Stimulated activated CD8-positive, alpha-beta memory T cell treated with anti-CD3 and anti-CD28 coated beads, Interleukin-4, amount 100 ng/mL, for 1 hour (primary cell): ENCODE measurements at places on chromosomes 7 and 10.

DNA sequence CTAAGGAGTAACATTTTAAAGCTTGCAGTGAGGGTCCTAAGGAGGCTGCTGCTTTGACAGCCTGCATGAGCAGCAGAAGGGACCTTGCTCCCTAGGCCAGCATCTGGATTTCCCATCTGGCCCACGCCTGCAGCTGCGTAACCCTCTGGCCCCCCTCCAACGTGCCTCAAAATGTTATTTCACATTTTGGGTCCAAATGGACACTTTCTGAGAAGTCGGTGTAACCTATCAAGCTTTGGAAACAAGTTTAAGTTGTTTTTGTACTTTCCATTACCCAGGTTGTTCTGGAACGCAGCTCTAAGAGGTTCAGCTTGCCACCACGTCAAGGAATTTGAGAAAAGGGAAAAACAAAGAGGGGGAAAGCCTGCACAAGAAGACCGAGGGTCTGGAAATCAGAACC is 338.3 kb downstream of the KCNMA1 start:
- DNase-seq = no peak

DNA sequence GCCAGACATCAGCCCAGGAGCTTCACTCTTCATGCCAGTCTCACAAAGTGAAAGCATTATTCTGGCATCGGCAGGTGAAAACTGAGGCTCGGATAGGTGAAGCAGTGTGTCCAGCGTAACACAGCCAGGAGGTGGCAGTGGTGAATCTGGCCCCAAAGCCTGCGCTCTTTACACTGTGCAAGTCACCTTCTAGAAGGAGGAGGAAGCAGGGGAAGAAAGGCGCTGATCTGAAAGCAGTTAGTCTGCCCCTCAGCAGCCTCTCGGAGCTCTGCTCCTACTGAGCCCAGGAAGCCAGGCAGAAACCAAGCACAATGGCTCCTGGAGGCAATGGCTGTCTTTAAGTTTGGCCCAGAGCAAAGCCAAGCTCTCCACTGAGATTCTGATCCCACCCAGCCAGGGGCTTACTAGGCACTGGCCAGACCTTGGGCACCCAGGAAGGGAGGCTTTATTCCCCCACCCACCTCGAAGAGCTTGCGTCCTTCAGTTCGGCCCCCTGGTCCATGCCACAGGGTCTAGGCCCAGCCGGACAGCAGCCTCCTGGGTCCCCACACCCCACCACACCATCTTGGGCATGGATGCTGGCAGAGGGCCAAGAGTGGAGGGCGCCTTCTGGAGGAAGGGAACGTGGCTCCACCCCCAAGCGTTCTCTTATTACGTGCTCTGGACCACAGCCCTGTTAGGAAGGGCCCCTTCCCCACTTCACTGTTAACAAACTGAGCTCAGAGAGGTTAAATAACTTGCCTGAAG is 104.5 kb downstream of the GRID1 start:
- no peak for DNase-seq

- DNase-seq = no peak
Measured at GRCh38 chr10:35640474-35640873, 1.6 kb downstream of the FZD8 start.

DNA sequence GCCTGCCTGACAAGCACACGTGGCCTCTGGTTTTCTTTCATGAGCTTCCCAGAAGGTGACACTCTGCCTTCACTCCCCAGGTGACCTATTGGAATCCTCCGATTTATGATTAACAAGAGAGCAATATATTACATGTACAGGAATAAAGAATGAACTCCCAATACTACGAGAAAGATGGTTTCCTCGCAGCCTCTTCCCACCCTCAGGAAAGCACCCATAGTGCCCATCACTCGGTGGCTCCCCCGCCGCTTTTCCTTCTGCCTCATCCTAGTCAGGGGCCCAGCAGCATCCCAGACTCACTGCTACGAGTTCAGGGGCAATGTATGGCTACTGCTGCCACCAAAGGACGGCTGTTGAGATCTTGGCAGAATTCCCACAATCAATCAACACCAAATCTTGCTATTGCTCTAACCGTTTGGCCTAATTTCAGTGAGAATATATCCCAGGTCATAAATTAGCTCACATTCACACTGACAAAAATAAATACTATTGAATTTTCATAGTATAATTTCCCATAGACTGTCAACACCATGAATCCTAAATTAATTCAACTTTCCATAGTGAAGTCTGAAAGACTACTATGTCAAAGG is 196.3 kb downstream of the TNS3 start:
- DNase-seq = no peak

DNA sequence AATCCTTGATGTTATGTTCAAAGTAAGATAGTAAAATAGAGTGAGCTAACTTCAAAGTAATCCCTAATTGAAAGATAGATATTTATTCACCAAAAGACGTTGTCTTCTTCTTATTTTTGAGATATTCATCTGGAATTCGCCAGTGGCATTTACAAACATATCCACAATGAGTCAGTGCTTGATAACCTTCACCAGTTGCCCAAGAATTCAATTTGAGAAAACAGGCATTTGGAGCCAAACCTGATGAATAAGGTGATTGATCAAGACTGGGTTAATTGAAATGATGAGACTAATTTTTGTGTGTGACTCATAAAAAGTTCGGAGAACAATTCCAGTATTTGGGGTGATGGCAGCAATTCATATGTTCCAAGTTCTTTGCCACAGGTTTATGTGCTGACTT is 344.0 kb downstream of the ARL4A start:
- no peak for DNase-seq

DNA sequence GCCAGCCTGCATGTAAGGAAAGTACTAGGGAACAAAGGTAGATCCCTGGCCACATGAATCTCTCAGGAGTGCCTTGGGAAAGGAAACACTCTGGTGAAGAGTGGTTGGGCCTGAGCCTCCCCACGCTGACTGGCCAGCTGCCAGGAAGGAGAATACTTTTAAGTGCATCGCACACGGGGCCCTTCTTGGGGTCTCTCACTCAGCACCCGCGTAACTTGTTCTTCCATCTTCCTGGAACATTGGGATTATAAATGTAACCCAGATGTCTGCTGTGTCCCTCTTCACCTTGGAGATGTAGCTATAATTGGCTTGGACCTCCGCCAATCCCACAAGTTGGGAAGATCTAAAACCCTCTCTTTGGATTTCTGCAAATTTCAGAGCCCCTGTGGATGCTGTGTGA is 4.4 kb upstream of the GLI3 start:
- DNase-seq = no peak

DNA sequence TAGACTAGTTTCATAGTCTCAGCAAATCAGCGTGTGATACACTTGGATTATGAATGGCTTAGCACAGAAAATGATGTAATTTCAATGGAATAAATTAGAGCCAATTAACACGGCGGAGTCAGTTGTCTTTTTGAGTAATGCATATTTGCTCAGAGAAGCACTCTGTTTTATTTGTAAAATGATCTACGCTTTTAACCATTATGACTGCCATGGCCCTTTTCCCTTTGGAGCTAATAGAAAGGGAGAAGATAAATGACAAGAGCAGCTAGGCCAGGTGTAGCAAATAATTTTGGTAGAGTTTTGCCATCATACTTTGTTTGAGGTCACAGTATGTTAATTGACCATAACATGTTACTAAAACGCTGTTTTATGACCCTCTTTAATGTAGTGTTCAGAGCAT is 86.8 kb downstream of the GPR158 start:
- no peak for DNase-seq

- DNase-seq = no peak
Measured at GRCh38 chr7:141387521-141388217, 163.5 kb upstream of the AGK start.

- DNase-seq = no peak
Measured at GRCh38 chr10:48976196-48976595, 36.6 kb upstream of the LRRC18 start.

DNA sequence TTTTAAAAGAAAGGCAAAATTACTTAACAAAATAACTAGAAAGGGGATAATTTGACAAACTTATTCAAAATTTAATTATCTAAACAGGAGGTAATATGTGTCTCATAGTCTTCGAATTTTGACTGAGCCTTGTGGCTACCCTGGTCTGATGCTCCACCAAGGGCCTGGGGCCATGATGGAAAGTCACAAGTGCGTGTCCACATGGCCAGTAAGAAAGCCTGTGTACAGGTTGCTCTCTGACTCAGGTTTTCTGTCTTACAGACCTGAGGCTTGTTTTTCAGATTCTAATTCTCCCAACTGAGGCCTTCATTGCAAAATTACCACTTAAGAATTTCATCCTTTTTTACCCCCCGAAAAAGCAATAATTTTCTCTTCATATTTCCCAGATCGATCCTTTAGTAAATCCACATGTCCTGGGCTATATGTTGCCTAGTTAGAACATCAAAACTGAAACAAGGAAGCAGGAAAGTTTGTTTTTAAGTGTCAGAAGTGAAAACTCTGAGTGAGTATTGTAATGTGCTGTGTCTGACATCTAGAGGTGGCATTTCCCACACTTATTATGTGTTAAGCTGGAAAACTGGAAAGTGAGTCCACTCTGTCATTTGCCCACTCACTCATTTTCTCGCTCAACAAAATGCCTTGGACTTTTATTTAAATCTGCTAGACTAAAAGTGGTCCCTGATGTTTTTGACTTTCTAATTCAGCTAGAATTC is 10.0 kb downstream of the CYP3A43 start:
- no peak for DNase-seq

GRCh38 chr10:91220954-91221675 is 652 bp downstream of the PCGF5 start:
- no peak for DNase-seq

DNA sequence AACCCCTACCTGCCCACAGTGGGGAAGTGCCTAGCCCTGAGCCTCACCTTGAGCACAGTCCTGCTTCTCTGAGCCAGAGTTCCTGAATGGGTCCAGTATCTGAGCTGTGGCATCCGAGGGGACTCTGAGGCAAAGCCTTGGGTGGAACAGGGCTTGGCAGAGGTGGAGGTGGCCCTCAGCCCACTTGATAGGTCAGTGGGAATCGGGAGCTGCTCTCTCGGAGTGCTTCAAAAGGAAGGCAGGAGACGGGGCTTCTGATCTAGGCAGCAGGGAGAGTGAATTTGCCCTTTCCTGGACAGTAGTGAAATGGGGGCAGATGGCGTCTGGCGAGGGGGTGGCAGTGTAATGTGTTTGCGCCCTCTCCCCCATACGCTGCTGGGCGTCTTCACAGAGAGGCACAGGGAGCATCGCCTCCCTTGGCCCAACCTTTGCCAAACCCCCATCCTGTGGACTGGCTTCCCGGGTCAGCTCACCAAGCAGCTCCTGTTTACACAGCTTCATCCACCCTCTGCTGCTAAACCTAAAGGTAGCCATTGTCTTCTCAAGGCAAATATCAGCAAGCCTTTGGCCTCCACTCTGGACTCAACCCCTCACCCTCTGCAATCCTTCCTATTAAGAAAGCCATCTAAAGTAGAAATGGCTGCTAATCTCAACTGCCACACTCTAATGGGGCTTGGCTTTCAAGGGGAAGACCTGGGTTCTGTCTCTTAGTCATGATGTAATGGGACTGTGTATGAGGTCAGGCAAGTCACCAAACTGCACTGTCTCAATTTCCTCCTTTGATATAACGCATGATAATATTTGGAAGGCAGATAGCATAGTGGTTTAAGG is 21.1 kb upstream of the VDAC2 start:
- DNase-seq = no peak

- DNase-seq = no peak
Measured at GRCh38 chr10:60733517-60733822, 44.8 kb upstream of the CDK1 start.
